ENCODE measurements at places on chromosomes 1 and 21. TPM values are rescaled to one million over a fixed set of nuclear protein-coding genes. Genes with fewer than 3 reads are reported as not detected.

DNA sequence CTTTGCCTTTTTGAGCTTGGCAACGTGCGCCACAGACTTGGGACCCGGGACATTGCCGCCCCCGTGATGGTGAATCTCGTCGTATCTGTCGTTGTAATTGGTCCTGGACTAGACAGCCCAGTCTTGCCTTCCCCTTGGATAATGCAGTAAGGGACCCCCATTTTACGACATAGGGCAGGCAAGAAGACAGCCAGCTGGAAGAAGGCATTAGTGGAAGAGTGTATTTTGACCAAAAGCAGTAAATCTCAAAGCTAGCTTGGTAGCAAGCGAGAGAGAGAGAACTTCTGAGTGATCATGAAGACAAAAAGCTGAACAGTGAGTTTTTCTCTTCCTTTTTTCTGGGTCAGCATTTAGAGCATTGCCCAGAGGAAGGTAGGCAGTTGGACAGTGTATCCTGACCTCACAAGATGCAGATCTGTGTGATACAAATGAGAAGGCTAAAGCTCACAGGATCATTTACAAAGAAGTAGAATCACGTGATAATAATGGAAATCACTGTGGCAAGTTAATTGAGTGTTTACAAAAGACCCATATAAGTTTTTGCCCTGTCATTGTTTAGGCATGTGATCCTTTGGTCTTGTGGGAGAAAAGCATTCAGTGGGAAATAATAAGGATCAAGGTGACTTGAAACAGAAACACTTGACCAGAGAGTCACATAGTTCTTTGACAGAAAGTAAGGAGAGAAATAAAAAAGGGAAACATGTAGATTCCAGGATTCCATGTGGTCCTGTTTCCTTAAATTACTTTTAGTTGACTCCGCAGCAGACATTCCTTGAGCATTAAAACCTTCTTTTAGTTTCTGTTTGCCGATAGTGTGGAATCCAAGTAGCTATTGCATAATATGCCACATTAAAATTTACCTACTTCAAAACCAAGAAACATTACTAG, 66.3 kb downstream of the CNST start:
- DNase-seq, result no peak

GRCh38 chr1:194159941-194160340, 973.5 kb upstream of the B3GALT2 start:
- no peak for DNase-seq

DNA sequence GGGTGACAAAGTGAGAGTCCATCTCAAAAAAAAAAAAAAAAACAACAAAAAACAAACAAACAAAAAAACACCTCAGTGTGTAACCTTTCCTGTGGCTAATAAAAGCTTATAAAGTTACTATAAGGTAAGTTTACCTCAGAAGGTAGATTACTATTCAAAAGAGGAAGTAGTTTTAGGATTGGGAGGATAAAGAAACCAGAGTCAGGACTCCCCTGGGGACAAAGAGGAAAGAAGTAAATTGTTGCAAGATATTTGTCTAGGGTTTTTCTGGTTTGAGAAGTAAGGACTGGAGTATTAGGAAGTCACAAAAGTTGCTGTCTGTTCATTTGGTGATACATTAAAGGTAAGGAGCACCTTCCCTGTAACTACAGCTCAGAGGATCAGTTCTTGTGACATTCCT, 23.8 kb upstream of the CENPF start:
- DNase-seq, result no peak

GRCh38 chr1:219534991-219535390, 77.9 kb downstream of the ZC3H11B start:
- no peak for DNase-seq

GRCh38 chr21:45816794-45817193, 164.8 kb upstream of the COL6A1 start:
- DNase-seq, result no peak

DNA sequence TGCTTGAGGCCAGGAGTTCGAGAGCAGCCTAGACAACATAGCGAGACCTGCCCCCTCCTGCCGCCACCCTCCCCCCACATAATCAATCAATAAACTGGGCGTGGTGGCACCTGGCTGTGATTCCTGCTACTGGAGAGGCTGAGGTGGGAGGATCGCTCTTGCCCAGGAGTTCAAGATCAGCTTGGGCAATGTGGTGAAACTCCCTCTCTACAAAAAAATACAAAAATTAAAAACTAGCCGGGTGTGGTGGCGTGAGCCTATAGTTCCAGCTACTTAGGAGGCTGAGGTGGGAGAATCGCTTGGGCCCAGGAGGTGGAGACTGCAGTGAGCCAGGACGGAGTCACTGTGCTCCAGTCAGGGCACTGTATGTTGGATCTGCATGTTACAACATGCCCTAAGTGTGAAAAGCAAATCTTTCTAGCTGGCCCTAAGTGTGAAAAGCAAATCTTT, 7.0 kb upstream of the MDM4 start:
- DNase-seq, result no peak

DNA sequence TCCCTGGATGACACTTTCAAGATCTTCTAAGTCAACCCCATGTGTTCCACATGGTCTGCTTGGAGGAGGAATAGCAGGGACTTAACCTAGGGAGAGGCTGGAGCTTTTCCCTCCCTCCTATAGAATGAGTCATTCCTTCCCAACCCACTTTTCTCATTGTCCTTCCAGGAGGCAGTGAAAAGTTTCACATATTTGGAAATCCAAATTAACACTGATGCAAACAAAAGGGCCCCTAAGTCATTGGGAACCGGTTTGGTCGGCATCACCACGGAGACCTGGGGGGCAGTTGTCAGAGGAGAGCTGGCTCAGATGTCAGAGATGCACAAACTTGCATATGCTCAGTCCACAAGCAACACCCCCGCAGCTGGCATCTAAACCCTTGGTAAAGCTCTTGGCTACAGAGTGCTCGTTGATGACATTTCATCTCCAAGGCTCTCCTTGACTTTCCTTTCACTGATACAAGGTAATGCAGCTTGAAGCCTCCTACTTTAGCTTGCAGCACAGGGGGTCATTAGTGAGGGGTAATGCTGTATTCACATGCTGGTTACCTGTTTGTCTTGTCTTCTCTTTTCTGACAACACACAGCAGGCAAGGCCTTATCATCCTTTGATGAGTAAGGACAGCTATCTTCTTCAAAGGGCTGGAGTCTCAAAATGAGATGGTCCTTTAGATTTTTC, 12.3 kb upstream of the LRRC8D start:
- DNase-seq, result peak; percentile 60

- DNase-seq, result no peak
These were observed 6.6 kb upstream of the C2CD2 start for GRCh38 chr21:41960386-41960785.

GRCh38 chr1:27804791-27805190, 25.8 kb upstream of the PPP1R8 start:
- DNase-seq, result no peak

- DNase-seq, result no peak
These were observed 345.5 kb downstream of the SMYD3 start for GRCh38 chr1:246161626-246162025.

- no peak for DNase-seq
These were observed 11.2 kb upstream of the XPR1 start for GRCh38 chr1:180620581-180620980.

DNA sequence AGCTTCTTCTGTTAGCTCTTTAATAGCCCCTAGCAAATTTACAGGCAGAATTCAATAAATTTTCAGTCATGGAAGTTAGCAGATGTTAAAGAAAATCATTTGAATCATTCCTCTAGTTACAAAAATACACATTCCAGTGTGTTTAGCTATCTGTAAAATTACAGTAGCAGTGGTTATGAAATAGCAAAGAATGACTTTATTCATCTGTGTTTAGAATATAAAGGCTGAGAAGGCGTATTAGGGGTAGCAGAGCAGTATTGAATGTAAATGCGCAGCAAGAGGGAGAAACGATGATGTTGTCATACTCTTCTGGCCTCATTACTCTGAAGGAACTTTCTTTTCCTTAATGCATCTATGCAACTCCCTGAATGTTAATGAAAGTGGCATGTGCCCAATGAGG, 106.2 kb upstream of the CYYR1 start:
- no peak for DNase-seq

- no peak for DNase-seq
These were observed 69.1 kb downstream of the HSF2BP start for GRCh38 chr21:43590194-43590593.

DNA sequence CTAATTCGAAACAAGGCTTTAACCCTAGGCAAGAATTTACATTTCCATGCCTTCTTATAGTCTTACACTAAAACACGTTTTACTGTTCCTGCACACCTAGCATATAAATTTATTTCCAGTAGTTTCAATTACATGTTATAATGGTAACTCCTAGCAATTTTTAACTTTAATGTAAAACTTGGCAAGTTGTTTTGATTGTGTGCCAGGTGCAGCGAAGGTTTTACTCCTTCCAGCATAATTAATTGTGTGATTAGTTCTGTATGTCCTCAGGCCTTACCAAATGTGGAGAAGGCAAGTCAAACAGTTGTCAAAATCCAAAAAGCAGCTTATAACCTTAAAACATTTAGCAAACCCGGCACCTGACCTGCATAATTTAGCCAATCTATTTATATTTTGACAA, 114.8 kb downstream of the KCNK1 start:
- DNase-seq, result no peak

GRCh38 chr21:35135481-35135880, 86.4 kb upstream of the RUNX1 start:
- no peak for DNase-seq

DNA sequence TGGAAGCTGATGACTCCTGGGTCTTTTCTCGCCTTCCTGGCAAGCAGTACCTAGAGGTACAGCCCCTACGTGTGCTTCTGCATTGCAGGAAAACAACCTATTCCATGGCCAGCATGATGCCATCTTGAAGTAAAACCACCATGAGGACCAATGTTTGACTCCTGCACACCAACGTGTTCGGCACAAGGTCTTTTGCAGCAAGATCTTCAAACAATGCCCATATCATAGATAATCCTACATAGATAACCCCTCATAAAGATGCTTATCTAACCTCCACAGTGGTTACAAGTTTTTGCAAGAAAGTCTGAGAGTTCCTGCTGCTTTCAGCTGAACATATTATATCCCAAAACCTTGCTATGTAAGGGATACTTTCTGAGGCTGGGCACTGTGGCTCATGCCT, 141.1 kb upstream of the MAP1LC3C start:
- no peak for DNase-seq

DNA sequence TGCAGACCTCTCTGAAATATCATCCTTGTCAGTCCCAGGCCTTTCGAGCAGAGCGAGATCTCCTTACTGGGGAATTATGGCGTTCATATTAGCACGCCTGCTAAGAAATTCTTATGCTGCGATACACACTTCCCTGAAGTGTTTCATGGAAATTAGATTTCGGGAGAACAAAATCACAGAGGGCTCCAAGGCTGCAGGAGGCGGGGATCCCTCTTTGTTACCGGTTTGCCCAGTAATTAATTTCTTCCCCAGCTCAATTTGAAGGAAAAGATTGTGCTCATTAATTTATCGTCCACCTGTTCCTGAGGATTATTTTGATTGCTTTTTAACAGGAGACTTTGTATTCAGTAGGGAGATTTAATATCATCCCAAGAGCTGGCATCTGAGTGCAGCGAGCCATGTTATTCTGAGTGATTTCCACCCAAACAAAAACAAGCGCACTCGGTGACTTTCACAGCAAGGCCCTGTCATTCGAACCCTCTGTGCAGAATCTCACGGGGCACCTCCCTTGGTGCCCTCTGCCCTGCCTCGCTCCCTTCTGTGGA, 202.3 kb upstream of the GALNT2 start:
- DNase-seq, result no peak

GRCh38 chr1:232628335-232629249, 1.3 kb downstream of the SIPA1L2 start:
- DNase-seq, result no peak

DNA sequence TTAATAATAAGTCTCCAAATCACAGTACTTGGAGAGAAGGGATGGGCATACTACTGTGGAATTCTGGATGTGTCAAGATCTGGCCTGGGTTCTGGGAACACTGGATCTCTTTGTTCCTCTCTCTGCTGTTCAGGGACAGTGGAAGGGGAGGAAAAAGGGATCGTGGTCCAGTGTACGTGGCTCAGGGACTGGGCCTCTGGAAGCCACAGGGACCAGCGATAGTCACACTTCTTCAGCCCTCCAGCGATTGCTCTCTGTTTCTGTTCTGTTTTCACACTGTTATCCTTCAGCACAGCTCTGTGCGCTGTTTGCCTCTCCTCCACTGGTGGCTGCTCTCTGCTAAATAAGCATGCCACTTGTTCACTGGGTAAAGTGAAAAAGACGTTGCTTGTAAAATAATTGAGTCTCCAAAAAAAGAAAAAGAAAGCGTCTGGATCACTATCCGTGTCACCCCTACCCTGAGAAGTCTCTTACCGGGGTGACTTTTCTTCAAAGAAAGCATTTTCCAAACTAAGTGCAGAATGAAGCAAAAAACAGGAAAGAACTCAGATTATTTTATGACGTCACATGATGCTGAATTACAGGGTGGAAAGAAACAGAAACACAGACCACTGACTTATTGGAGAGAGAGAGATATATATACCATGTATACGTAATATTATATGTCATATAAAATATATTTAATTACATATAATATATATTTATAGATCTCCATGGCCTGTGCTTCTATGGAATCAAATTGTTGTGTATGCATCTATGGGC, 279.4 kb downstream of the RGS7 start:
- DNase-seq, result no peak

DNA sequence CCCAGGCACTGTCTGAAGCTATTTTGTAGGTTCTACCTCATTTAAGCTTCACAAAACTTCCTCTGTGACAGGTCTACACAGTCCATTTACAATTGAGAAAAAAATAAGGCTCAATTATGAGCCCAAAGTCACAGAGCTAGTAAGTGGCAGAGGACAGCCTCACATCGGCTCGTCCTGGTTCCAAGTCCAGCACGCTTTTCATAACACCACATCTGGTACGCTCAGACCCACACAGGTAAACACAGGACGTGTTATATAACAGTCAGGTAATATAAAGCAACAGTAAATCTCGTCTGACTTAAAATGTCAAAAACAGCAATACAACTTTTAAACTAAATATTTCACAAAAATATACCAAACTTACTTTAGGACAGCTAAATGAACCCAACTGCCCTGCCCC, 13.1 kb downstream of the JAK1 start:
- DNase-seq, result no peak

GRCh38 chr1:107895403-107896191, 69.4 kb downstream of the VAV3 start:
- no peak for DNase-seq

Gene HRNR
- total RNA-seq, result not detected

Gene RIPPLY3
- 2.0 TPM for total RNA-seq

Gene CLCA1
- total RNA-seq, result not detected

Gene HSF2BP
- total RNA-seq, result 0.93 TPM

Gene TMIGD3
- total RNA-seq, result not detected

Gene S100A12
- total RNA-seq, result not detected

Gene UBXN10
- total RNA-seq, result 0.44 TPM

Gene EXTL1
- total RNA-seq, result 1.2 TPM

Gene TSPEAR
- 0.58 TPM for total RNA-seq

Gene KRTAP19-3
- total RNA-seq, result not detected

Gene MAST2
- 35.4 TPM for total RNA-seq

Gene TESK2
- 10.9 TPM for total RNA-seq

Gene IVL
- not detected for total RNA-seq

Data from H1 (cell line).